ENCODE measurements at places on chromosomes 1 and 21.

DNA sequence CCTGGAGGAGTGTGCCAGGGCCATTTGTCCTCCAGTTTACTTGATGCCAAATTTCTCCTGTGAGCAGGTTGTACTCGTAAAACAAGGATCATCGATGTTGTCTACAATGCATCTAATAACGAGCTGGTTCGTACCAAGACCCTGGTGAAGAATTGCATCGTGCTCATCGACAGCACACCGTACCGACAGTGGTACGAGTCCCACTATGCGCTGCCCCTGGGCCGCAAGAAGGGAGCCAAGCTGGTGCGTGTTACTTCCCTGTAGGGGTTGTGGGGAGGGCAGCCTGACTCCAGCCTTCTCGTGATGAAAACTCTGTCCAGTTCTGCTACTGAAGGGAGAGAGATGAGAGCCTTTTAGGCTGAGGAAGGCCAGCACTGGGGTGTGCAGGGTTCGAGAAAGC, 2.2 kb downstream of the RPS8 start:
- DNase-seq: no peak

DNA sequence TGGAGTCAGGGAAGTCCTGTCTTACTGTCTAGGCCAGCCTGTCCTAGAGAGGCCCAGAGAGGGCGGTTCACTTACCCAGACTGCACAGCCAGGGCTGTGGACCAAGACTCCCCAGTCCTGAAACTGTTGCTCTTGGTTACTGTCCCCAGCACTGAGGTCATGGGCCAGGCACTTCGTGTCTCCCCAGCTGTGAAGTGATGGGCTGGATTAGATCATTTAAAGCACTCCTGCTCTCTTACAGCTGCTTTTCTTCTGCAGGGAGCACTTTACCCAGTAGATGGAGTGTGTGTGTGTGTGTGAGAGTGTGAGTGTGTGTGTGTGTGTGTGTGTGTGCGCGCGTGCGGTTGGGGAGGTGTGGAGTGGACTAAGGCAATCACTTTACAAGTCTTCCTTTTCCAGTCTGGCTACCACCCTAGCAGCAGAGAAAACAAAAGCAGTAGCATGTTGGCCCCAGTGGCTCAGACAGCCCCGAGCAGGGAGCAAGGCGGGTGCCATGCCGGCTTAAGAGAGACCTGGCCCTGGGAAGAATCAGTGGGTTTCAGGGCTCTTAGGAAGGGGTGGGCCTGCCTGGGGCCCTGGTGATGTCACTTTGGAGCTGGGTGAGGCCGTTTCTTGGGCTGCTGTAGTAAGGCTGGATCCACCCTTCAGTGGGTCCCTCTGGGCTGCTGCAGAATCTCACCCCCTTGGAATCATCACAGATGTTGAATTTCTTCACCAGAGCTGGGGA, 2.4 kb downstream of the SPSB1 start:
- no peak for DNase-seq

- DNase-seq: no peak
Observed at GRCh38 chr21:16476056-16476825, 746.5 kb downstream of the USP25 start.

DNA sequence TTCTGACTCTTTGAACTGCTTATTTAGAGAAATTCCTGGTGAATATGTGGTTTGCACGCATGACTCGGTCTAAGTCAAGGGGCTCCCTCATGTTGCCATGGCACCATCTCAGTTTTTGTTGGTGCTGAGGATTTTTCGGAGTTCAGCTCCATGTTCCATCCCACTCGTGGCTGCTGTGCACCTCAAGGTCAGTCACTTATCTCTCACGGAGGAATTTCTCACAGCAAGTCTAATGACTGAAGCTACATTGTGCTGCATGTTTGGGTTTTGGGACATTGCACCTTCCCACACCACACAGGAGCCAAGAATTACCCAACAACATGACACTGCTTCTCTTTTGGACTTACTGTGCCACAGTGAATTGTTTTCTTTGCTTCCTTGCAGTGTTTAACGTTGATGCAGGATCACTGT, 269.9 kb downstream of the NCAM2 start:
- DNase-seq: no peak

DNA sequence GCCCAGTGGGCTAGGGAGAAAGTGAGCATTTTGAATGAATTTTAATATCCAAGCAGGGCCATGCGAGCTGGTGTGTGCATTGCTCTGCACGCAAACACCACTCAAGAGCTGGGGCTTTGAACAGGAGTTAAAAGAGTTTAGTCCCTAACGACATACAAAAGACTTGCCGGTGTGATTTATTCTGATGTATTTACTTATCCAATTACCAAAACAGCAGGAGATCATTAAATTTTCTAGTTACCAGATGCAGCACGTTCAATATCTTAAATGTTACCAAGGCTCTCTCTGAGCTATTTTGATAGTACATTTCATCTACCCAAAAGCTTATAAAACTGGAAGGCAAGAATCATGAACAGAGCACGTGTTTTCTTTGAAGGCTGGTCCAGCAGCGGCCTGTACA, 30.0 kb upstream of the DMRTA2 start:
- DNase-seq: no peak

- DNase-seq: no peak
Observed at GRCh38 chr1:87903242-87903641, 574.6 kb downstream of the LMO4 start.

DNA sequence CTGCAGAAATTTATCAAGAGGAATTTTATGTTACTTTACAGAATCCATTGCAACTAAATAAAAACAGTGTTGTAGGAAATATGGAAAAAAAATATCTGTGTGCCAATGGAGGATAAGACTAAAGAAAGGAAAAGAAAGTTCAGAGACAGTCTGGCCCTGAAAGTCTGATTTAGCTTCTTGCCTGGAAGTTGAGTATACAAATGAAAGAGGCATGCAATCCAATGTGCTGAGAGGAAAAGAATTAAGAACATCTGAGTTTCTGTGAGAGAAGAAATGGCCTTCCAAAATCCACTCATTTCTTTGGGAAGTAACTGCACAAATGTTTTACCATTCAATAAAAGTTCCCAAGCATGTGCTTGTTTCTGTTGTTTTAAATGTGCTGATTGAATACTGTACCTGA, 65.1 kb downstream of the LHX9 start:
- DNase-seq: no peak

- peak; percentile 86 for DNase-seq
Observed at GRCh38 chr1:212291505-212292134, 6.4 kb downstream of the PPP2R5A start.

DNA sequence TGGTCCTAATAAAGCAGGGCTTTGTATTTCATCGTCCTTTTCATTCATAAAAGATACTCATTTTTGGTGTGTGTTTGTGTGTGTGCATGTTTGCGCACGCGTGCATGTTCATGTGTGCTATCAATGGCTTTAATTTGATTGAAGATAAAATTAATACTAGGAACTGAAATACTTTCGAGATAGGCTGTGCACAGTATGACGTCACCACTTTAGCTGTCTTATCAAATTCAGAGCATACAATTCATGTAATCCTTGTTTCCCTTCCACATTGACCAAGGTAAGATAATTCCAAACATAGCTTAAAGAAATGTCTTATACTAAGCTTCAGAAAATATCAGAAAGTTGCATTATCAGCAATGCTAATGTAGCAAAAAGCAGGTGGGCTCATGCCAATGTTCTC, 113.6 kb upstream of the CYYR1 start:
- DNase-seq: no peak

GRCh38 chr1:158398818-158399514, at the start of gene OR10T2:
Gene OR10T2, minus strand, starts transcription at chr1:158399466. Its CDS starts 0 bp downstream, at chr1:158399466.
- DNase-seq: no peak

DNA sequence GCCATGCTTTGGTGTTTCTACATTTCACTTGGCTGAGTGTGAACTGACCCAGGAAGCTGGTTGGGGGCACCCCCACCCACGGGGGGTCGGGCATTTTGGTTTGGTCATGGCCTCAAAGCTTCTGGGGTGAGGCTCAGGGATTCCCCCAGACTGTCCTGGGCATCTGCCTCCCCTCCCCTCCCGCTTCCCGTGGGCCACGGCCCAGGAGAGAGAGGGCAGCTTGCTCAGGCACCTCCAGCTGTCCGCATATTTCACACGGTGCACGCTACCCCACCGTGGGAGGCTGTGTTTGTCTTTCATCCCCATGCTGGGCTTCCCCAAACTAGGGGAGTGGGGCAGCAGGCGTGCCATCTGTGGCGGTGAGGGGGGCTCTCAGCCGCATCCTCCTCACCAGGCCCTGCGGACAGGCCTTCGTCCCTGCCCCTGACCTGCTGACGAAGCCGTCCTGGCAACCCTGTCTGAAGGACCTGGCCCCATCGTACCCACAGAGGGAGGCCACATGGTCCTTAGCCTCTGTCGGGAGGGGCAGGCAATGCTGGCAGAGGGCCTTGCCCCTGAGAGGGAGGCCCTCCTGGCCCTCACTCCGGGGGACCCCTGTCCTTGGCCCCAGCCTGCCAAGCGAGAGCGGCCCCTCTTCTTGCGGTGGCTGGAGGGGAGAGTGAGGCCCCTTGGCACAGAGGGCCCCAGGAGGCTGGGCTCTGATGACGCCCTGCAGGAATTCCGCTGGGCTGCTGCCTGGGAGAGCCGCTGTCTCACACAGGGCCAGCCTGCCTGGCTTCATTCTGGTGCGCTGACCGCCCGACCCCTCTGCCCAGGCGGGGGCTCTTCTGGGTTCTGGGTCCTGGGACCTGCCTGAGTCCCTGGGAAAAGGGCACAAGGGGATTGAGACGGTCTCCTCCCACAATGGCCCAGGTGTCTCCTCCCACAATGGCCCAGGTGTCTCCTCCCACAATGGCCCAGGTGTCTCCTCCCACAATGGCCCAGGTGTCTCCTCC, 22.1 kb downstream of the TP73 start:
- DNase-seq: peak; percentile 69

GRCh38 chr1:150516616-150517015, 1.1 kb downstream of the FALEC start:
- DNase-seq: peak; percentile 19

- DNase-seq: no peak
Observed at GRCh38 chr1:108862017-108862610, 5.2 kb upstream of the AKNAD1 start.

DNA sequence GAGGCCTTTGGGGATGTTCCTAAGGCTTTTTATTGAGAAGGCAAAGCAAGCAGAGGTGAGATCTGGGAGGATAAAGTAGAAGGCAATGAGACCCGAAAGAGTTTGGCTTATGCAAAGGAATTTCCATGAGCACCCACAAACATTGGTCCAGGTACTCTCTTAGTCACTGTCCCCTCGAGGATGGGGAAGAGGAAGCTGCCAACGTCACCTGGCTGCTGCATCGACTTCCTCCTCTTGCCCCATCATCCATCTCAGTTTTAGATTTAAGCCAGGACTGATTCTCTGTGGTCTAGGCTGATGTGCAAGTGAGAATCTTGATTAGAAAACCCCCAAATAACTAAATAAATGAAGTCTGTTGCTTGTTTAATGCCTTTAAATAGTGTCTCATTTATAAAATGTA, 28.7 kb downstream of the RUNX1 start:
- no peak for DNase-seq

DNA sequence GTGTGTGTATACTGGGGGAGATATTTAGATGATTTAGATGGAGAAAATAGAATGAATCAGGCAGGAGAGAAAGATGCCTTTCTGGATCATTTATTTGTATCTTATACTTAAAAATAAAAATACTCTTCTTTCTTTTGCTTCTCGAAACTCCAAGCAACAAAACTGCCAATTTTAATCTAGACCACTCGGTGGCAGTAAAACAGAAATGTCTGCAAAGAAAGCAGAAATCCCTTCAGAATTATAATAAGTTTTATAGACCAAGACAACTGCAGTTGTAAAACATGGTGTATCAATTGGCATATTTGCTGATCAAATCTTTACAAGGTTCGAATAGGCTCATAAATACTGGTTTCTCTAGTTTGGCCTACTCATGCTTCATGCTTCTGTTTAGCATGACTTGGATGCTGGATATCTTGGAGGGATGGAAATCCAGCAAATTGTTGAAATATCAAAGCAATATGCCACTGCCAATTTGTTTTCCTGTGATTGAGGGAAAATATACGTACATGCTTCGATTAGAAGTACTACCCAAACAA, 15.1 kb upstream of the C1orf87 start:
- DNase-seq: peak; percentile 14

GRCh38 chr1:223423641-223424233, 30.5 kb downstream of the CCDC185 start:
- DNase-seq: no peak

DNA sequence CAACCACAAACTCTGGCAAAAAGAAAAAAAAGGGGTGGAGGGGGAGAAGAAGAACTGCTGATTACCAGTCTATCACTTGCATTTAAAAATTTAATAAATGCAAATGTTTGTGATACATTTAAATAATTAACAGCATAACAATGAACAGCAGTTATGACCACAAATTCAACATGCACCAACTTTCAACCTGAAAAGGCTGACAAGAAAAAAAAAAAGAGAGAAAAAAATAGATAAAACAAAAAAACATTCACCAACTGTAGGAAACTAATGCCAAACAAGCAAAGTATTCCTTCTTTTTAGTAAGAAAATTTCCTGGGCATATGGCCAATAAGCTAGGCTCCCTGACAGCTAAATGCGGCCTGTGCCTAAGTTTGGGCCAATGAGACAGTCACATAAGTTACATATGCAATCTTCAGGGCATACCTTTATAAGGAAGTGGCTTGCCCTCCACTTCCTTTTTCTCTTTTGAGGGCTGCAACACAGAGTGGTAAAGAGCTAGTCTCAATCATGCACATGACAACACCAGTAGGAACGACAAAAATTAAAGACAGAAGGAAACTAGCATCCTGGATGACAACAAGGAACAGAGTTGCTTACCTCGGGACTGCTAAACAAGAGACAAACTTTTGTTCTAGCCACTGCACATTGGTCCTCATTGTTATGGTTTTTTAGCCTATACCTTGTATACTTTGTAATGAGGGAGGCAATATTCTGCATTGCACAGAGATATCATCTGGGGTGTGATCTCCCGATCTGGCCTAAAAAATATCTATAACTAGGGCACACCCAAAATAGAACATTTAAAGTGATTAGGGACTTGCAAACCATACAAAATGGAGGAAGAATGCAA, 24.2 kb upstream of the PHTF1 start:
- DNase-seq: no peak

- DNase-seq: no peak
Observed at GRCh38 chr1:11880181-11880575, 21.4 kb upstream of the NPPB start.

DNA sequence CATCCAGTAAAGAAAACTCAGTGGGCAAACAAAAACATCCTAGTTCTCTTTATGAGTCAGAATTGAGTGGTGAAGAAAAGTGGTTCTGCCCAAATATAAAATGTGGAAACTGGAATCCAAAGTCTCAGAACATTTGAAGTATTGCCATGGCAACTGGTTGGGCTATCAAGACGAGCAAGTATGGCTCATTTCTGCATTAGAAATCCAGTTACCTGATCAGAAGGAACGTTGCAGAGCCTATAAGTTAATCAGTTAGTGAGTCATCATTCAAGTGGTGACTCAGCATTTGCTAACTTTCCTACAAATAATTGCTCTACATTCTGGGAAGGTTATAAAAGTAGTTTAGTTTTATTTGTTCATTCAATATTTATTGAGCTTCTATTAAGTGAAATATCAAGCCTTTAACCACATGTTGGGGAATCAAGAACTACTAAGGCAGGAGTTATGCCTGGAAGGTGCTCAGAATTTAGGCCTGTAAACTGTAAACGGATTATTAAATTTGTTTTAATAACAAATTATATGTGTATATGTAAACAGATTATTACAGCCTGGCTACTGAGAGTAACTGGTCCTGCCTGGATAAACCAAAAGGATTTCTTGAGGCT, 104.3 kb downstream of the PAPPA2 start:
- DNase-seq: no peak

GRCh38 chr1:15225461-15225860, 21.6 kb upstream of the FHAD1 start:
- no peak for DNase-seq

GRCh38 chr1:170414989-170415709, 116.8 kb upstream of the GORAB start:
- DNase-seq: no peak

- no peak for DNase-seq
Observed at GRCh38 chr1:204754821-204755220, 69.3 kb upstream of the LRRN2 start.

Measured in GM23338 (cell line).